ENCODE measurements at places on chromosomes 12 and 14. TPM values are rescaled to one million over a fixed set of nuclear protein-coding genes. Genes with fewer than 3 reads are reported as not detected.

DNA sequence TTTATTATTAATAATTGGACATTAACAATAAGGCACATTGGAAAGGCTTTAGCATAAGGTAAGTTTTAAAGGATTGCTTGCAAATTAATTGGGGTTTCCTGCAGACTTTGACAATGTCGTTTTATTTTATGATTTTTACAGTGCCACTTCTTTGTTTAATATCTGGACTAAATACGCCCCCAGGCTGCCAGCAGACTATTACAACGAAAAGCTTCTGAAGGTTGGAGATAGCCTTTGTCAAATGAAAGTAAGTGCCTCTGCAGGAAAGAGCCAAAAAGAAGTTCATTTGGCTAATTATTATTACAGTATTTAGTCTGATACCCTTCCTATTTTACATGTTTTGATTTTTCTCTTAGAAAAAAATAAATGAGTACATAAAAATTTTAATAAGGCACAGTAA, 11.3 kb downstream of the CFAP54 start:
- DNase-seq = no peak

GRCh38 chr14:32703183-32703621, 235.5 kb upstream of the NPAS3 start:
- DNase-seq = no peak

DNA sequence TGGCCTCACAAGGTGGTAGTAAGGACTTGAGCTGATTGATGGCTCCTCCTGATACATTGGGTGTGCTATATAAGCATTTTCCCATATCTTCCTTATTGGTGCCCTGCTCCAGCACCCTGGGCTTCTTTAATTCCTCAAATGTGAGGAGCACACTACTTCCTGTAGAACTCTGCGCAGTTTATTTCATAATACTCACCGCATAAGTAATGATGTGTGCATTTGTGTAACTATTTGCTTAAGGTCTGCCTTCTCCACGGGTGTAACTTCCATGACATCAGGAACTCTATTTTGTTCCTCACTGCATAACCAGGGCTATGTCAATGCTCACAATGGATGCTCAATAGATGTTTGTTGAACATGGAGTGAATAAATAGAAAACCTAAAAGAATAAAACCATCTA, 392.2 kb downstream of the SEC23A start:
- DNase-seq = no peak

DNA sequence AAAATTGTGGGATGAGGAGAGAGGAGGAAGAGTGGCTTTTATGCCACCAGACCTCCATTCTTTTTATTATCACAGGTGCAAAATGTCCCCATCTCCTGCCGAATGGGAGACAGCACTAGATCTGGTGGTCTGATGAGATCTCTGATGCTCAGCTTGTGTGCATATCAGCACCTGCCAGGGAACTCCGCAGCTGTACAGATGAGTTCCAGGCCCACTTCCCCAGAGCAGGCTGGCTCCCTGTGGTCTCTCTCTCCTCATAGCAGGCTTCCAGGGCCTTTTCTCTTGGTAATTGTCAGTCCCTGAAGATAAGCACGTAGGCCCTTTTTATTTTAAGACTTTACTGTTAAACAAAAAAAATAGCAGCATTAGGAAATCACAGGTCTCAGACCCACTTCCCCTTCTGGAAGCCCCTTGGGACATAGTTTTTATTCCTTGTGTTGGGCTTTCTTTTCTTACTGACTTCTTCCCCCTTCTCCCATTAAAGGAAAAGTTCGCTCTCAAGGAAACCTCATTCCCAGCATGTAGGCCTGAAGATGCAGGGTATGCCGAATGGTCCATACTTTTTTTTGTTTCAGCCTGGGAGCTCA, 4.5 kb upstream of the TBC1D30 start:
- no peak for DNase-seq

- no peak for DNase-seq
These were observed 28.2 kb downstream of the DAD1 start for GRCh38 chr14:22560662-22561365.

GRCh38 chr12:103020839-103021238, 63.4 kb downstream of the ASCL1 start:
- DNase-seq = no peak

DNA sequence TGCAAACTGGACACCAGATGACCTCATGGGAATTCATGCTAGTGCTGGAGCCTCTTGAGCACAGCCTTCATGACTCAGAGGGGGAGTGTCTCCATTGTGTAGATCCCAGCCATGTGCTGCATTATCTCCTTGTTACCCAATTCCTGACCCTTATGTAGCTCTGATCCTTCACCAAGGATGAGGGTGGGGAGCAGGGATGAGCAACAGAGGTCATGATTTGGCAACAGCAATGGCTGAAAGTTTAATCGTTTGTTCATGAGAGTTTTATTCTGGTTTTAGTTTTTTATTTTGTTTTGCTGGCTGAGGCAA, 9.5 kb upstream of the BDKRB1 start:
- no peak for DNase-seq

GRCh38 chr12:10540776-10541205, 35.1 kb downstream of the EIF2S3B start:
- no peak for DNase-seq

GRCh38 chr12:29713729-29714128, 70.0 kb downstream of the TMTC1 start:
- no peak for DNase-seq

DNA sequence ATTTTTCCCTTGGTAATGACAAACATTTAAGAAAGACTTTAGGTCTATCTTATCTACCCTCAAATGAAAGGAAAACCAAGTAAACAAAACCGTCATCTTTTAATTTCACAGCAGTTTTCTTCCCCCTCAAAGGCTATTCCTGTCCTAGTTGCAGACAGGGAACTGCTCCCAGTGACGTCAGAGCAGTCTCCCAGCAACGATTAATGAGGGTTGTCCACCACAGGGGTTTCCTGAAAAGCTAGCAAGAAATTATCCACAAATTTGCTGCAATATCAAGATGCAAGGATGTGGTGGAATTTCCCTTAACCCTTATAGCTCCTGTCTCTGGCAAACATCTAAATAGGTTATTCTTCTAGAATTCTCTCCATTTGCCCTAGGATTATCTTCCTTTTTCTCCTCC, 89.1 kb upstream of the STAC3 start:
- no peak for DNase-seq

- no peak for DNase-seq
These were observed 12.2 kb upstream of the FOXG1 start for GRCh38 chr14:28754209-28754985.

DNA sequence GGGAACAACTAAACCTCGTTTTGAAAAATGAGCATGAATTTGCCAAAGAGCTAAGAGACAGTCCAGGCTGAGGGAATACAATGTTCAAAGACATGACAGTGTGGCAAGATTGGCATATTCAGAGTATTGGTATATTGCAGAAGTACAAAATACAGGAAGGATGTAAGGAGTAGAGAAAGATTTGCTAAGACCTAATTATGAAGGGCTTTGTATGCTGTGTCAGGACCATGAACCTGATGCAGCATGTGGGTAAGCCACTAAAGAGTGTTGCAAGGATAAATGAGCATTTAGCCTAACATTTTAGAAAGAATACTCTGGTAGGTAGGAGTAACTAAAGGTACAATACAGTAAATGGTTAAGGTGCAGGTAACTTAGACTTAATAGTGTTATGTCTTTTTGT, 65.1 kb downstream of the KTN1 start:
- DNase-seq = no peak

DNA sequence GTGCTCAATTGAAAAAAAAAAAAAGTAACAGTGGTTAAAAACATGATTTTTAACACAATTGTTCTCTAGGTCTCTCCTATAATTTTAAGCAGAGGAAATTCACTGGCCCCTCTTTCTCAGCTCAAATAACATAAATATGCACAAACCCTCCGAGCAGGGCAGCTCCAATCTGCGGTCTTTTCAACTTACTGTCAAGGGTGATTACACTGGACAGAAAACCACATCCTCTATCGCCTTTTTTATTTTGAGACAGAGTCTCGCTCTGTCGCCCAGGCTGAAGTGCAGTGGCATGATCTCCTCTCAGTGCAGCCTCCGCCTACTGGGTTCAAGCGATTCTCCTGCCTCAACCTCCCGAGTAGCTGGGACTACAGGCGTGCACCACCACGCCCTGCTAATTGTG, 16.5 kb upstream of the GABARAPL1 start:
- no peak for DNase-seq

- DNase-seq = no peak
These were observed 46.3 kb downstream of the TTC8 start for GRCh38 chr14:88870777-88871176.

DNA sequence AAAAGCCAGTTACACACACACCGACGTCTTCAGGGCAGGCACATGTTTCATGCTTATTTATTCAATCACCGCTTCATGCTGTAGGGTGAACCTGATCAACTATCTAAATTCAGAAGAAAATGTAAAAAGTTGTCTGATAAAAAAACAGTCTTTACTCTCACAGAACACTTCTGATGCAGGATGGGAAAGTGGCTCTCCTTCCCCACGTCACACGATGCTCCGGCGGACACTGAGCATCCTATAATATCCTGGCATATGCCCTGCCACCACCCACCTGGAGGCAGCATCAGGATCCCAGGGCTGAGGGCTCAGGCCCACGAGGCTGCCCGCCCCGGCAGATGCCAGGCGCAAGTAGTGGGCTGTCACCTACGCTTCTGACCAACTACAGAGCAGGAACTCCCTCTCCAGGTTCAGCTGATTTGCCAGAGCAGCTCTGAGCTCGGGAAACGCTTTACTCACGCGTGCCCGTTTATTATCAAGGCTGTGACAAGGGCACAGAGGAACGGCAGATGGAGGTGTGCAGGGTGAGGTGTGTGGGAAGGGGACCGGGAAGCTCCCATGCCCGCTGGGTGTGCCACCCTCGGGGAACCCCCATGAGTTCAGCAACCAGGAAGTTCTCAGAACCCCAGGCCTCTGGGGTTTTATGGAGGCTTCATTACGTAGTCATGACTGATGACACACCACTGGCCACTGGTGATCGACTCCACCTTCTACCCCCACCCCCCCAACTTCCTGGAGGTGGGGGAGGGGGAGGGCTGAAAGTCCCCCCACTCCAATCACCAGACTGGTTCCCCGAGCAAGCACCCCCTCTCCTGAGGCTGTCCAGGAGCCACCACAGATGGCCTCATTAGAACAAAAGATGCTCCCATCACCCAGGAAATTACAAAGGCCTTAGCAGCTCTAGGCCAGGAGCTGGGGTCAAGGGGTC, 32.1 kb downstream of the SLC15A4 start:
- no peak for DNase-seq

GRCh38 chr12:108484845-108485244, 30.2 kb upstream of the FICD start:
- DNase-seq = no peak

DNA sequence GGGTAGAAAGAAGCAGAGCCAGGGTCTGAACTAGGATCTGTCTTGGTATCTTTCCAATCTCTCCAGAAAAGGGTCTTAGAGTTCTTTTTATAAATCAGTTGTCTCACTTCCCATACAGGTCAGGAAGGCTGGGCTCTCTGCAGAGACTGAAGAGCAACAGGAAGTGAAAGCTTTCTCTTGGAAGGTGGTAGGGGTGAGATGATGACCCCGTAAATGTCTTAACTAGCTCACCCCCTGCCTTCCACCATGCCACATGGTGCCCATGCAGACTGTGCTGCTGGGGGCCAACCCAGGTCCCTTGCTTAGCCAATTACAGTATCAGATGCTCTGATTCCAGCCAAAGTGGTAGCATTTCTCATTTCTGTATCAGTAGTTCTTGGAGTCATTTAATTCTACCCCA, 17.6 kb upstream of the RASSF8 start:
- DNase-seq = no peak

DNA sequence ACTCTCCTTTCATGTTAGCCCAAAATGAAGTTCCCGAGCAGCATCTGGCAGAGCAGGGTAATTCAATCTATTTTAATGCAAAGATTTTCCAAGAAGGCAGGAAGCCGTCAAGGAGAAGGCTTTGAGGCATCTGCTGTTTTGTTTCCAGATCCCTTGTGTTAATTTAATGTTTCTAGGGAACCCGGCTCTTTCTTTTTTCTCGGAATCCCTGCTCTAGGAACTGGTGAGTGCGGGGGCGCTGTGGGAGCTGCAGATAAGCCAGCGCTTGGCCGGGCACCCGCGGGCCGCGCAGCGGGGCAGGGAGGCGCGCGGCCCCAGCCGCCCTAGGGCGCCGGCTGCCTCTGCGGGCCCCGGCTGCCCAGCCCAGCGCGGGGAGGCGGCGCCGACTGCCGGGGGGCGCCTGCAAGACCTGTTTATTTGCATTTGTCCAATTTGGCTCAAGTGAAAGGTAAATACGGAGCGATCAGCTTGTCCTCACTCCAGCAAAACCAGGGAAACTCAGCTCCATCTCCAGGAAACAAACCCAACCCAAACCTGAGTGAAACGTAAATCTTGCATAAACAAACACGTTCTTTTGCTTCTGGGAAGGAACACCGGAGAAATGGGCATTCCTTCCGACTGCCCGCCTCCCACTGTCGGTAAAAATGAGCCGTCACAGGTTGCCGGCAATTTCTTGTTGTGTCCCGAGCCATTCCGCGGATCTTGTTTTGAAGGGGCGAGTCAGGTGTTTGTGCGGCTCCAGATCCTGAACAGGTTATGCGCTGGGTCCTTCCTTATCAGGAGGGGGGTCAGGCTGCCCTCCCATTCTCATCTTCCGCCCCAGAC, 65.1 kb downstream of the CRADD start:
- peak; percentile 74 for DNase-seq

- DNase-seq = no peak
These were observed 398.8 kb downstream of the PRKD1 start for GRCh38 chr14:29528889-29529288.

GRCh38 chr14:99326041-99326710, 54.2 kb upstream of the BCL11B start:
- no peak for DNase-seq

DNA sequence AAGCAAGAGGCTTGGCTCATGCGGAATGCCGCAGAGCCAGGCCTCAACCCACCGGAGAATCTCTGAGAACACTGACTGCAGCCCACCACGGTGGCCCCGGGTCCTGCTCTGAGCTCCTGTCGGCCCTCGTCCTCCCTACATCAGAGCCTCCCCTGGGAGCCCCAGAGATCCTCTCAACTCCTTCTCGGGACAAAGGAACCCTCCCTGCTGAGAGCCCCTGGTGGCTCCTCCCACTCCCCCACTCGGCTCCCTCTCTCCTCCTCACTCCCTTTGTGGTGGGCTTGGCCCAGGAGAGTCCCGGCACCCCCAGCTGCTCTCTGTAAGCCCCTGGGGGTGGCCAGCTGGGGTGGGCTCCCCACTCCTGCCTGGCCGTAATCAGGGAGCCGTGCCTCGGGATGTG, 11.1 kb upstream of the INF2 start:
- DNase-seq = no peak

DNA sequence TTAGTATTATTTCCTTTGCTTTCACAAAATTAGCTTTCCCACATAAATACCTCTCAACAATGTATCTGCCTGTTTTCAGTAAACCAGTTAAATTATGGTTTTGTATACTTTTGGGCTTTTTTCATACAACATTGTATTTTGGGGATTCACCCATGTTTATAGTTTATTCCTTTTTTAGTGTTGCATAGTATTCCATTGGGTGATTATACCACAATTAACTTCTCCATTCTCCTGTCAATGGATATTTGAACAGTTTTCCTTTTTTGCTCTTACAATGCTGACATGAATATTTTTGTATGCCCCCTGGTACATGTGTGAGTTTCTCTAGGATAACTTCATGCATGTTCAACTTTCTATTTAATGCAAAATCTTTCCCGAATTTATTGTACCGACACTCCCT, 12.6 kb upstream of the NDUFA12 start:
- no peak for DNase-seq

The E2F7 gene
- total RNA-seq = 23.8 TPM

The EFS gene
- not detected for total RNA-seq

The SLC5A8 gene
- total RNA-seq = not detected

The BMP4 gene
- not detected for total RNA-seq

The GZMB gene
- total RNA-seq = 368 TPM

The TRHDE gene
- total RNA-seq = not detected

The HOXC6 gene
- total RNA-seq = not detected

The TAS2R46 gene
- 1.5 TPM for total RNA-seq

The NTN4 gene
- total RNA-seq = not detected
